A549 treated with dexamethasone at 1 μM for 4 hours (cell line): ENCODE measurements at places on chromosomes 7 and 10. TPM values are rescaled to one million over a fixed set of nuclear protein-coding genes. Genes with fewer than 3 reads are reported as not detected.

Gene PDZD7
- 0.35 to 0.94 TPM (median 0.81 TPM) in 5 replicates for total RNA-seq

Gene EVX1
- 0.07 to 0.19 TPM (median 0.13 TPM) in 5 replicates for total RNA-seq

Gene FZD1
- 1.9 to 2.6 TPM (median 2.3 TPM) in 5 replicates for total RNA-seq

Gene KEL
- 0.05 TPM in 1 of 5 replicates, not detected in the others for total RNA-seq

Gene POP7
- total RNA-seq: 69.0 to 94.3 TPM (median 86.0 TPM) in 5 replicates

Gene FOXP2
- not detected in 5 replicates for total RNA-seq

Gene MYL7
- total RNA-seq: not detected in 5 replicates

Gene CHCHD1
- 50.0 to 70.0 TPM (median 51.9 TPM) in 5 replicates for total RNA-seq

Gene MOGAT3
- total RNA-seq: 0.20 TPM in 1 of 5 replicates, not detected in the others

Gene EBLN1
- 0.07 to 0.18 TPM (median 0.11 TPM) in 3 of 5 replicates, not detected in the others for total RNA-seq

Gene LUC7L2
- 27.8 to 44.6 TPM (median 42.3 TPM) in 5 replicates for total RNA-seq

Gene VAX1
- total RNA-seq: 1.0 to 1.5 TPM (median 1.3 TPM) in 5 replicates

Gene MEST
- total RNA-seq: 36.1 to 44.5 TPM (median 42.4 TPM) in 5 replicates

Gene UPK3B
- total RNA-seq: 10.2 to 20.0 TPM (median 18.4 TPM) in 5 replicates

Gene FGFR2
- 0.25 to 0.81 TPM (median 0.34 TPM) in 5 replicates for total RNA-seq

Gene MTERF1
- total RNA-seq: 12.0 to 14.7 TPM (median 13.6 TPM) in 5 replicates

Gene PNLIP
- total RNA-seq: 0.16 to 0.27 TPM (median 0.21 TPM) in 5 replicates

Gene CTAGE15
- 0.04 TPM in 1 of 5 replicates, not detected in the others for total RNA-seq

Gene VKORC1L1
- 23.1 to 36.1 TPM (median 30.5 TPM) in 5 replicates for total RNA-seq

Gene RPEL1
- total RNA-seq: 0.05 TPM in 2 of 5 replicates, not detected in the others

Gene HTRA1
- total RNA-seq: 50.2 to 65.4 TPM (median 53.2 TPM) in 5 replicates

Gene CDK14
- 0.07 to 0.61 TPM (median 0.13 TPM) in 5 replicates for total RNA-seq

Gene OR2A1
- total RNA-seq: not detected in 5 replicates

Gene CCDC172
- total RNA-seq: not detected in 5 replicates

Gene WDR37
- 7.2 to 9.9 TPM (median 8.5 TPM) in 5 replicates for total RNA-seq

Gene ENTPD1
- 0.06 to 0.20 TPM (median 0.15 TPM) in 4 of 5 replicates, not detected in the other for total RNA-seq

Gene TMEM229A
- total RNA-seq: not detected in 5 replicates

Gene C7orf57
- total RNA-seq: 0.27 to 0.35 TPM (median 0.27 TPM) in 5 replicates

Gene CHRM2
- total RNA-seq: not detected in 5 replicates

Gene GOT1
- 41.5 to 51.4 TPM (median 43.1 TPM) in 5 replicates for total RNA-seq
